ENCODE measurements at places on chromosomes 11 and 22. TPM values are rescaled to one million over a fixed set of nuclear protein-coding genes. Genes with fewer than 3 reads are reported as not detected.

DNA sequence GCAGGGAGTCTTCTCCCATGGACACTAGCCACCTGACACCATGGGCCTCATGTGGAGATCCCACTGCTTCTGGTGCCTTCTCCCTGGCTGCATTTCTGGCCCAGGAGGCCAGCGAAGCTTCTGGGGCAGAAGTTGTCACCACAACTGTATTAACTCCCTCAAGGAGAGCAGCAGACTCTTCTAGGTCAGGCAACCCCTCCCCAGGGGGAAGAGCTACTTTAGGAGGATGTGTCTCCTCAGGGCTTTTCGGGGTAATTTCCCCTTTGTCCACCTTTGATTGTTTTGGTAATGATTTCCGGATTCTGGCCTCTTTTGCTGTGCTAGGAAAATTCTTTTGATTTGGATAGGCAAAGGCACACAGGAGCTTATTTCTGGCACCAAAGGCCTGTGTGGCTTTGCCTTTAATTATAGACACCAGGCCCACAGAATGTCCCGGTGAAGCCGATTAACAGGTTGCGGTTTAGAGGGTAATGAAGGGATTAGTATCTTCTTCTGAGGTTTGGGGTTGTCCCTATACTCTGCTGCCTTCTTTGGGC lies 8.9 kb upstream of the UCP2 start:
- DNase-seq: no peak

GRCh38 chr11:23226331-23227077 lies 366.2 kb upstream of the CCDC179 start:
- no peak for DNase-seq

GRCh38 chr22:19892257-19892879 lies 37.7 kb upstream of the GNB1L start:
- no peak for DNase-seq

GRCh38 chr11:64144587-64145472 lies 21.1 kb downstream of the MACROD1 start:
- DNase-seq: no peak

DNA sequence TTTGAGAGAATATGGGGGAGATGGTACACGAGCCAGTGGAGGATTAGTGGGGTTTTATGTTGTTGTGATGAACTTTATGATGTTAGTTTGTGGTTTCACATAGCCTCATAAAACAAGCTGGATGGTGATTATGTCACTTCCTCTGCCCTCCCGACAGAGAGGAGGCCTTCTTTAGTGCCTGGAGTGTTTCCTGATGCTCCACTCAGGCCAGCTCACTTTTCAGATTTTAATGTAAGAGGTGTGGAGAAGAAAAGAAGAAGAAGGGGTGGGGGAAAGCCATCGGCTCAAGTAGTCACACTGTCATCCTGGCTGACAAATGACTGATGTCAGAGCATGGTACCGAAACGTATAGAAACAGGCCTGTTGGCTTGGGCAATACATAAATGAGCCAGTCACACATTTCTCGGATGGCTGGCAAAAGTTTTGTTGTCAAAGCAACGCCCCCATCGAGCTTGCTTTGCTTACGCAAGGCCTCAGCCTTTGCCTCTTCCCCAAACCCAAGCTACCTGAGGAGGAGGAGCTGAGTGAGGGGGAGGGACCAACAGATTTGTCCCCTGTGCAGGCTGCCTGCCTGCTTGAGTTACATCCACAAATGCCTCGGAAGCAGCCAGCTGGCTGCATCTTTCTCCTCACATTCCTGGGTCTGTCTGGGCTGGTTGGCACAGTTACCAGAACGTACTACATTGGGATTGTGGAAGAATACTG lies at the start of gene HEPHL1:
Gene HEPHL1, plus strand, starts transcription at position 578 of the 705 bp plus-strand sequence. Its CDS starts 15 bp downstream, at position 593.
- no peak for DNase-seq

DNA sequence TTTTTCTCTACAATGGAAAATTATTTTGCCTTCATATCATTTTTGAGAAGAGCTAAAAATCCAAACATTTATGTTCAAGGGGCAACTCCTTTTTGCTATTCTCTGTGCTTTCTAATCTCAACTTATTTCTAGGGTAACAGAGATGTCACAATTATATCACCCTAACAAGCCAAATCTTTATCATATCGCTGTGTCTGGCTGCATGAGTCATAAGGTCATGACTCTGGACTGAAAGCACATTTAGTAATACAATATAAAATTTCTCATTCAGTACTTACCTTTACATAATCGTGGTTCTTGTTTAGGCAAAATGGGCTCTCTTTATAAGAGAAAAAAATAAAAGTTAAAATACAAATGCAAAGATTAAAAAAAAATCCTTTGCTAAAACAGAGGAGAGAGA lies 326.0 kb downstream of the CASP12 start:
- no peak for DNase-seq

- DNase-seq: no peak
Measured at GRCh38 chr11:3182462-3182852, 17.3 kb upstream of the OSBPL5 start.

PRODH gene
- 12.3 TPM for polyA plus RNA-seq

GRCh38 chr22:46546466-46547178 lies 9.2 kb upstream of the CELSR1 start:
- no peak for DNase-seq

FLRT1 gene
- 2.9 TPM for polyA plus RNA-seq

DNA sequence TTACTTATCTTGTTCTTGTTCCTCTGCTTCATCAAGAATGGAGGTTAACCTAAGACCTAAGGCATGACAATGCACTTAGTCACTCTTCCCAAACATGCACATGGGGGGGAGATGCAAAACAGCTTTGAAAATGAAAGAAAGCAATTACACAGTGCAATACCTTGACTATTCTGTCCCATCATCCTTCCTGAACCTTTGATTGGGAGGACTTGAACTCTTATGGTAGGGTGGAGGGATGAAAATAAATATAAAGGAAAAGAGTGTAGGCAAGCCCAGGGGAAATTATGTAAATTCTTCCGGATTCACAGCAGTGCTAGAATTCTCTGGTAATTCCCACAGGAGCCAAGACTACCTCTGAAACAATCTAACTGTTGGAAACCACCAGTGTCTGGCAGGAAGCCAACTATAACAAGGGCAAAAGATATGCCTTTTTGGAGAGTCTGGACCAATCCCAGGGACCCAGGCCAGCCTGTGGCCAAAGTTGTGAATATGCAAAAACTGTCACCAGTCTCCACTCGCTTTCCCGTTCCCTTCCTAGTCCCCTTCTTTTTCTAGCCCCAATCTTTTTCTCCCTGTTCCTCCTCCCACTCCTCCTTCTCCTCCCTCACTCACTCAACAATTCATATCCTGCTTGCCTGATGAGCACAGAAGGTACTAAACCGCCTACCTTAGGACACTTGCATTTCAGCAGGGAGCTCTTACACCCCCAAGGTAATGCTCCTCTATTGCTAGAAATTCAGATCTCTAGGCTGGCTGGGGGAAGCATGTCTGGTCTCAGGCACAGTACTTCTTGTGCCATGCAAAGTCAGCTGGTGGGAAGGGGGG lies 2.5 kb upstream of the RCN1 start:
- no peak for DNase-seq

CENATAC gene
- 18.5 TPM for polyA plus RNA-seq

DNA sequence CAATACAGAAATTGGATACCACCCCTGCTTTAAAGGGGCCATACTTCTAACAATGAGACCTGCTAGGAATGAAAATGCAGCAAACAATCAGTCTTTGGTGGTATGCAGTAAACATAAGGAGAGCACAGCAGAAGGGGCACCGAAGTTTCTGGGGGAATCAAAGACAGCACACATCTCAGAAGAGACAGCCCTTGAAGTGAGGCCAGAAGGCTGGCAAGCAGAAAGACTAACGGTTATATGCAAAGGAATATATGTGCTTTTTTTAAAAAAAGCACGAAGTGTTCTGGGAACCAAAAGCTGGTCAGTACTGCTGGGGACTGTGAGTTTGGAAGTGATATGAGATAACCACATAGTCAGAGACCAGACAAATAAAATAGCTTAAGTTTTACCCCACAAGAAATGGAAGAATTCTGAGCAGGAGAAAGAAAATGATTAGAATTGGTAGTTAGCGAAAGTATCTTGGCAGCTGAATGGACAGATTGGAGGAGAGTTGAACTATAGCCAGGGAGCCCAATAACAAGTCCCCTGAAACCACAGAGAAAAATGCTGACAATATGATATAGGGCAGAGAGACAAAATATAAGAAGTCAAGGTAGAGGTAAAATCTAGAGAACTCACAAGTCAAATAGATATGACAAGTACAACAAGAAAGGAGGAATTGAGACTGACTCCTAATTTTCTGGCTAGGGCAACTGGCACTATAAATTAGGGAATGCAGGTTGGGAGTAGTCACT lies 125.7 kb downstream of the MRTFA start:
- DNase-seq: no peak

DNA sequence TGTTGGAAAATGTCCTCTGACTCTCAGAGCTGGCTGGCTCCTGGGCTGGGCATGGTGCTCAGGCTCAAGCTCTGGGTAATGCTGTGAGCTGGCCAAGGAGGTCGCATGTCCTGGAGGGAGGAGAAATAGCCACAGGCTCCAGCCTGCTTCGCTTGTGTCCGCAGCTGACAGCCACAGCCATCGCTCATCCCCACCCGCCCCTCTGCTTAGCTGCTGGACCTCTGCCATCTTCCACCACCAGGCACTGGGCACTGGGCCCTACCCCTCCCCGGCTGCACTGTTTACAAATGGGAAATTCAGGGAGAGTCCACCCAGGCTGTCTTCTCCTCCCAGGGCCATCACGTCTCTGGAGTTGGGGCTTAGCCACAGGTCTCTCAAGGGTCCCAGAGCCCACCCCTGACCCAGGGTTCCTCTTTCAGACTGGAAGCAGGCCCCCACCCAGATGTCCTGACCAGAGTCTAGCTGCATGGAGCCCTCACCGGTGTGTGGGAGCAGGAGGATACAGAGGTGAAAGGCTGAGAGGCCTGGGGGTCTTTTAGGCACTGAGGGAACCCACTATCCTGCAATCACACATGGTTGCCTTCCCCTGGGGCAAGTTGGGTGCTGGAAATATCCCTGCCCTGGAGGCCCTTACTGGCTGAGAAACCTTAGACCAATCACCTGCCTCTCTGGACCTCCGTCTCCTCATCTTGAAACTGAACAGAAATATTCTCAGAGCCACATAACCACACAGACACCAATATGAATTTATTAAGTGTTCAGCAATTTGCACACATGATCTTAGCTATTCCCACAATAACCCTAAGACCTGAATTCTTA lies 62.7 kb downstream of the CD82 start:
- peak; percentile 26 for DNase-seq

DNA sequence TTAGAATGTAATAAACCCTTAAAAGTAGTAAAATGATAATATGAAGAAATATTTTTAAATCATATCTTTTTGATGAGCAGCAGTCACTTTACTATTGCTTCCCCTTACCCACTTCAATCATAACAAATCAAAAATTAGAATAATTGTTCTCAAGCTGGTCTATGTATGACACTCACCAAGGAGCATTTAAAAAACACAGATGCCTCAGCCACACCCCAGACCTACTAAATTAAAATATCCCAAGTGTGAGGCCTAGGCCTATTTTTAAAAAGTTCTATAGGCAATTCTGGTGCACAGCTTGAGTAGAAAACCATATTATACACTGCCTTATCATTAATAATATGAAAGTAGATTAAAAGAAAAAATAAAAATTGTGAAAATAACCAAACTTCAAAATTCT lies 15.2 kb downstream of the KIF18A start:
- no peak for DNase-seq

GRCh38 chr22:28179392-28179791 lies 260.3 kb upstream of the PITPNB start:
- DNase-seq: no peak

CHRDL2 gene
- 2.5 TPM for polyA plus RNA-seq

- no peak for DNase-seq
Measured at GRCh38 chr11:58629857-58630256, 7.4 kb downstream of the CNTF start.

DNA sequence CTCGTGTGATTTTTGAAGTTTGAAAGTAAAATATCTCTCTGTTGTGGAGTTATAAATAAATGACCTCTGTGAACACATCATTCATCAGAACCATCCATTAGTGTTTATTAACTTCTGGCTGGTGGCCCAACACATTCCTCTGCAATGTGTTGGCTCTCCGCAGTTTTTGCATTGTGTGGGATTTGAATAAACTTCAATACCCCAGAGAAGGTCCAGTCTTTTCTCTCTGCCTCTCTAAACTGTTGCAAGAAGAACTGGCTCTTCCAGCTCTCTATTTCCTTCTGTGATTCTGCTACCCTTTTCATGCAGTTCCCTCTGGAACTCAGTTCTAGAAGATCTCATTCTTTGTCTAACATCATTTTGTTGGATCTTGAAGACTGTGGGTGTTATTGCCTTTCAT lies 125.0 kb upstream of the ARHGAP42 start:
- no peak for DNase-seq

DNA sequence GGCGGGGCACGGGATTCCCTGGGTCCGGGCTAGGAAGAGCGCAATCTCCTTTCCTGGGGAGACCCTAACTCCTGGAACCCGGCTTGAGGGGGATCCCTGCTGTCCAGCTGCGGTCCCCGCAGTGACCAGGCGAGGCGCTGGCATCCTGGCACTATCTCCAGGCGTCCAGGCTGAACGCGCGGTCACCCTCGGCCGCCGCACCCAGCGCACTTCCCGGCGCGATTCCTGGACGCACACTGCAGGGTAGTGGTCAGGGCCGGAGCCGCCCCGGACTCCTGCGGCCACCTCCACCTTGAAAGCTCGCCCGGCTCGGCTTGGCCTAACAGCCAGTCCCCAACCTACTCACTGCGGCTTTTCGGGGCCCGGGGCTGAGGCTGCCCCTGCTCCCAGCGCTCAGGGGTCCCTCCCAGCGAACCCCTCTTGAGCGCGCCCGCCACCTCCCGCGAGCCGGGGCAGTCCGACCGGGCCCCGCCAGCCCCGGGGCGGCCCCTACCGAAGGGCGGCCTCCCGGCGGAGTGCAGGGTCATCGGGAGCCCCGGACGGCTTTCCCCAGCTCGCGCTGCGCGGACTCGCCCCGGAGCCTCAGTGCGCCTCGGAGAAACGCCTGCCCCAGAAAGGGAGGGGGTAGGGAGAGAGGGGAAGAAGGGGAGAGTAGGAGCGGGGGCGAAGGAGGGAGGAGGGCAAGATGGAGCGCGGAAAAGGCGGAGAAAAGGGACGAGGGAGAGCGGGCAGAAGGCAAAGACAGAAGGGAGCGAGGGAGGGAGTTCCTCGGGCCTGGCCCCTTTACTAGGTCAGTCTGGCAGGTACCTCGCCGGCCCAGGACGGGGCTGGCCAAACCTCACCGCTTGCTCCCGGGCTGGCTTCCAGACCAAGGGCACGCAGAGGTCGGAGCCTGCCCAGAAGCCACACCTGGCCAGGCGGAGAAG lies 1.0 kb downstream of the POU2AF3 start:
- no peak for DNase-seq

GRCh38 chr11:93073508-93074280 lies 104.2 kb downstream of the MTNR1B start:
- DNase-seq: no peak

- DNase-seq: no peak
Measured at GRCh38 chr11:64915376-64915887, 1.6 kb downstream of the ATG2A start.

GRCh38 chr22:24247011-24247507 lies 2.2 kb upstream of the GGT5 start:
- no peak for DNase-seq

CD6 gene
- polyA plus RNA-seq: 0.83 TPM

- no peak for DNase-seq
Measured at GRCh38 chr11:30619767-30620166, 33.6 kb upstream of the MPPED2 start.

GRCh38 chr22:45483319-45483718 lies 19.4 kb upstream of the FBLN1 start:
- no peak for DNase-seq

Data from forelimb muscle (tissue), 1 donor.